Left ventricle myocardium superior (tissue), 1 donor: ENCODE measurements at places on chromosomes 6 and 20. TPM values are rescaled to one million over a fixed set of nuclear protein-coding genes. Genes with fewer than 3 reads are reported as not detected.
A peak's percentile ranks its signal among the peaks of the same experiment; 100 is the strongest.

Gene NKX2-4
- not detected for total RNA-seq

Gene TMEM239
- total RNA-seq = not detected

Gene METTL24
- total RNA-seq = 1.6 TPM

Gene ADGRG6
- 3.8 TPM for total RNA-seq

Gene SNPH
- 7.8 TPM for total RNA-seq

Gene GSTA4
- total RNA-seq = 8.0 TPM

Gene CSTF1
- 19.5 TPM for total RNA-seq

Gene AIF1
- 15.5 TPM for total RNA-seq

Gene TSBP1
- not detected for total RNA-seq

Gene POPDC3
- 59.2 TPM for total RNA-seq

Gene MUC22
- total RNA-seq = 0.22 TPM

Gene DLK2
- 1.2 TPM for total RNA-seq

DNA sequence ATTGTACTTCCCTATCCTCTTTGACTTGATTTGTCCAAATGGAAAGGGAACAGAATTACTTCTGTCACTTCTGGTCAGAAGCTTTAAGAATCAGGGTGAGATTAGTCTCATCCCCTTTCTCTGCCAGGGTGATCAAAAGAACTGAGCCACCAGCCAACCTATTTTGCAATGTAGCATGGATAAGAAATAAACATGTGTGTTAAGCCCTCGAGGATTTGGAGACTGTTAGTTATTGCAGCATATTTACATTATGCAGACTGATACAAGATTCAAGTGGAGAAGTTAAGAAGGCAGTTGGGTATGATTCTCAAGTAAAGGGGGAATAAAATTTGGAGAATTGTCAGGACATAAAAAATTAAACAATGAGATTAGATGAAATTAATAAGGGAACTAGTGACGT lies 106.0 kb downstream of the FRK start:
- DNase-seq = no peak

DNA sequence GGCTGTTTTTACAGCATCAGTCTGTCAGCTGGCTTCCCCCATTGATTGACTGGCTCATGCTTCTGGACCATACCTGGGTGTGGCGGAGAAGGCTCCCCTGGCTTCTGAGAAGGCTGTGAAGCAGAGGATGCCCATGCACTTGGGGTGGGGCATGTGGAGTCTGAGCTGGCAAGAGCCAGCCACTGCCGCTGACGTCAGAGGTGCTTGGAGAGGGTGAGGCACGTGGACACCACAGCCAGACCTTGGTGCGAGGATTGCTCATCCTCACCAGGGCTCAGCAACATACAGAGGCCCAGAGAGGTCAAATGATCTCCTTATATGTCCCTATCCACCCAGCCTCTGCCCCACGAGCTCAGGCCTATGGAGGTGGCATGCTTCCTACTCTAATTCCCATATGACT lies 211.2 kb upstream of the PMEPA1 start:
- no peak for DNase-seq

- peak; percentile 28 for DNase-seq
Measured at GRCh38 chr6:158018851-158019361, 37.2 kb downstream of the SYNJ2 start.

DNA sequence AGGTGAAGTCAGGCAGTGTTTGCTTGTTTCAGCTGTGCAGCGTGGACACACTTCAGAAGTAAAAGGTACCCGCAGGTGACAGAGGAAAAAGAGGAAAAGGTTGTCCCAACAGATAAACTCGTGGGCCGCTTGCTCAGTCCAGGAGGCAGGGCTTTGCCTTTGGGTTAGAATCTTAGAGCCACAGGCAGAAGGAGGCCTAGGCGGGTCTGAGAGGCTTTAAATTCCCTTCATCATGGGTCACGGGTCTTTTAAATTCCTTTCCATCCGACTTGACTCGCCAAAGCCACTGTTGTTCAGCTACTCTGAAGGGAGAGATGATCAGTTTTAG lies 48.2 kb downstream of the AGPAT4 start:
- no peak for DNase-seq

DNA sequence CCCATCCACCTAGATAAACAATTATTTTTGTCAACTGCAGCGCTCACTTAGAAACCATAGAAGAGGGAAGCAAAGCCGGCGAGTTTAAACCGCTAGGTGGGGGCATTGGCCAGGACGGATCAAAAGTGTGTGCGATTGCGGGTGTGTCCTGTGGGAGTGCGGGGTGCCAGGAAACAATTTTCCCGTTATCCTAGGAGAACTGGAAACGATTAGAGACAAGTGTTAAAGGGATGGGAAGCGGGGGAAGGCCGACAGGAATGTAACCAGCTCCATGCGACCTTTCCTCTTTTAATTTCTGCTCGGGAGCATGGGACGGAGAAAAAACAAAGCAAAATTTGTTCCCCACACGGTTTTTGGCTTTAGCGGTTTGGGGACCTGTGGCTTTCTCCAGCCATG lies 2.8 kb upstream of the HTR1B start:
- peak; percentile 41 for DNase-seq

- DNase-seq = no peak
Measured at GRCh38 chr6:168411130-168411529, 29.9 kb upstream of the SMOC2 start.

DNA sequence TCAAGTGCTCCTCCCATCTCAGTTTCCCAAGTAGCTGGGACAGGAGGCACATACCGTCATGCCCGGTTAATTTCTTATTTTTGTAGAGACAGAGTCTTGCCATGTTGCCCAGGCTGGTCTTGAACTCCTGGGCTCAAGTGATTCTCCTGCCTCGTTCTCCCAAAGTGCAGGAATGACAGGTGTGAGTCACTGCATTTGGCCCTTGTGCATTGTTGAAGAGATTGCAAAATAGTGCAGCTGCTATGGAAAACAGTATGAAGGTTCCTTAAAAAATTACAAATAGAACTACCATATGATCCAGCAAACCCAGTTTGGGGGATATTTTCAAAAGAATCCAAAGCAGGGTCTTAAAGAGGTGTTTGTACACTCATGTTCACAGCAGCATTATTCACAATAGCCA lies 69.1 kb downstream of the GJA10 start:
- DNase-seq = no peak

DNA sequence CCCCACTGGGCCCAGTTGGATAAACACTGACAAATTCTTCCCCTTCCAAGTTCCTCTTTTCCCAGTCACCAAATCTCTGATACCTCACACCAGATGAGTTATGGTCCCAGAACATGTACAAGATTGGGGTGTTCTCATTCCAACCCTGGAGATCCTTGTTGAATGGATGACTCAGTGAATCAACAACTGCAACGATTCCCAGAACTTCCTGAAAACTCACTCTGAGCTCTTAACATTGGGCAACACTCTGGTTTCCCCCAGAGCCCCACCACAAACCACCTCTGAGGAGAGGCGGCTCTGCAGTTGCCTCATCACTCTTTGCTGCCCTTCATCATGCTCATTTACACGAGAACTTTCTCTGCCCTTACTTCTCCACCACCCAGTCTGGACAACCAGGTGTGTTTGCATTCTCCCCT lies 115.2 kb downstream of the MRPL14 start:
- DNase-seq = no peak

DNA sequence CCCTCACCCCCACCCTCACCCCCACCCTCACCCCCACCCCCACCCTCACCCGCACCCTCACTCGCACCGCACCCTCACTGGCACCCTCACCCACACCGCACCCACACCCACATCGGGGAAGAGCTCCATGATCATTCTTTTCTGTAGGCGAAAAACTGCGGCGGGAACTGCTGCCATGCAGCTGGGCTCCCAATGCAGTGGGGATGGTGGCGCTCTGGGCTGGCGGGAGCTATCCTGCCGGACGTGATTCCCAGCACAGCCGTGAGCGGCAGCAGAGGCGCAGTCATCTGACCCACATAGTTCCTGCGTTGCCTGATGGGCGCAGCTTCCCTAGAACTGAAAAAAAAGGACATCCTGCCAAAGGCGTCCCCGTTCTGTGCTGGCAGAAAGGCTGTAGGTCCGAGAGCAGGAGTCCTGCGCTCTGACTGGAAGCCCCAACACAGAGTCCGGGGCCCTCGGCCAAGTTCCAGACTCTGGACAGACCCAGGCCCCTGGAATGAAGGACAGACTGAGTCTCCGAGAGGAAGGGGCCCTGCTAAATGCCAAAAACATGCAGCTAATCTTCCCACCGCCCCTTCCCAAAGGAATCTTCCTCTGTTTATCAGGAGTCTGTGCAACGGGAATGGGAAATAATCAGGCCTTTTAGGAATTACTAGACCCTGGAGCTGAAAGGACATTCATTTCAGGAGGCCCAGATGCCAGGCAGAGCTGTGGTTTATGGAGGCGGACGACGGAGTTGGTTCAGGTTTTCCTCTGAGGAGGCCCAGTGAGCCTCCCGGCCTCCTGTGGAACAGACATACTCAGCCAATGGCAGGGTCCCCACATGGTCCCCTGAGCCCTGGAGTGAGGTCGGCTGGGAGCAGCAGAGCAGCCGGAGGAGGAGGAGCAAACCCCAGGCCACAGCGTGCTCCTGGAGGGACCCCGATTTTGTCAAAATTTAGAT lies 14.1 kb upstream of the TCFL5 start:
- DNase-seq = peak; percentile 86

- no peak for DNase-seq
Measured at GRCh38 chr6:8110117-8110721, 7.9 kb upstream of the EEF1E1 start.

DNA sequence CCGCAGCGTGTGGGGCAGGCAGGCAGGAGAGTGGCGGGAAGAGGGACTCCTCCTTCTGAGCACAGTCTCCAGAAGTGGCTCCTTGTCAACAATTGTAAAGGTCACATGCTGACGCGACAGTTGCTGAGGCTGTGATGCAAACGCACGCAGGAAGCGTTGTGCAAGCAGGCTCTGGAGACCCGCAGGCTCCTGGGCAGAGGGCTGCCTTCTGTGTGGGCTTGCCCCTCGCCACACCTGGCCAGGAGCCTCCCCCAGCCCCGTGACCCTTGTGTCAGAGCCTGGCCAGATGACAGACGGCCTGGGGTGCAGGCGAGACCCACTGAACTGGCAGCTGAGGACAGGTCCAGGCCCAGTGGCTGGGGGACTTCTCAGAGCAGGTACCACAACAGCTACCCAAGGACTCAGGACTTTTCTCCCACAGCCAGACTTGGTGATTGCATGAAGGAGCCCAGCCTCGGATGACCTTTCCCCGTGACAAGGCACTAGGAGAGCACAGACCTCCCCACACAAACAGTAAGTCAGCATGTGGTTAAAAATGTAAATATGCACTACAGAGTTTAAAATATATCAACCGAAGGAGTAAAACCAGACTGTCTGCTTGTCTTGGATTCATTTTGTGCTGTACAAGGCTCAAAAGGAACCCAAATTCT lies 222.1 kb upstream of the RREB1 start:
- DNase-seq = peak; percentile 69

DNA sequence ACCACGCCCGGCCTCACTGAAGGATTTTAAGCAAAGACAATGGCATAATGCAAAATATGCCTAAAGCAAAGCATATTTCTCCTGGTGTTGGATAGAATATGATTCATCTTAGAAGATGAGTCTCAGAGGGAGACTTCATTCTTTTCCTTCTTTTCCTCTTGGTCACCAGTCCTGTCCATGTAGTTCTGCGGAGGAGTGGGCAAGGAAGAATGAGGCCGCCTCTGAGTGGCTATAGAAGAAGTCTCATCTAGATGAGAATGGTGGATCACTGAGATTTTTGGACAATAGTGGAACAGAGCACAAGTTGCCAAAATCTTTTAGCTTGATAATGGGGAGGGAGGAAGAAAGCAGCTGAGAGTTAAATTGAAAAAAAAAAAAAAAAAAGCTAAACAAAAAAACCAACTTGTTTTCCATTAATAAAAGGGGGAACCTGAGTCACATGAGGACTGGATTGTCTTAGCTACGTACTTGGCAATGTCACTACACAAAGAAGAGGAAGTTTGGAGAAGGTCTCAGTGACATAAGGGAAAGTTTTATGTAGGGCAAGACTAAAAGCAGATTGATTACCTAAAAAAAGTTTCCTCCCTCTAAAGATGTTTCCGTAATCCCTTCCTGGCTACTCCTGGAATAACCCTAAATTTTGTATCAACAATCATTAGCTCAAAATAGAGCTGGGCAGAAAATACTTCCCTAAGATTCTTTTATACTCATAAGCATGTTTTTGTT lies 6.0 kb downstream of the CD83 start:
- no peak for DNase-seq

DNA sequence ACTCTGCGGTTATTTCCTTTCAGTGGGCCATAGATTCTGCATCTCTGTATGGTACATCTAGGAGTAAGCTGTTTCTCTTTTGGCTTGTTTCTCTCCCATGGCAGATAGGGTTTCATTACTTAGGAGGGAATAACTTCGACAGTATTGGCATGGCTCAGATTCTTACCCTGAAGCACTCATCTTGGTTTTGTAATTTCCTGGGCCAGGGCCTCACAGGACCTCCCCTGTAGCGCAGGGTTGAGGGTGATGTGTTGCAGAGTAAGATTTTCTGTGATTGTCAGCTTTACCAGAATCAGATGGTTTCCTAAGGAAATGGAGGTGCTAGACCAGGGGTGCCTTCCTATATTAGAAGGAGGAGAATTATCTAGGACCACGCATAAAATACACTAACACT lies 78.3 kb downstream of the STXBP5 start:
- DNase-seq = no peak

DNA sequence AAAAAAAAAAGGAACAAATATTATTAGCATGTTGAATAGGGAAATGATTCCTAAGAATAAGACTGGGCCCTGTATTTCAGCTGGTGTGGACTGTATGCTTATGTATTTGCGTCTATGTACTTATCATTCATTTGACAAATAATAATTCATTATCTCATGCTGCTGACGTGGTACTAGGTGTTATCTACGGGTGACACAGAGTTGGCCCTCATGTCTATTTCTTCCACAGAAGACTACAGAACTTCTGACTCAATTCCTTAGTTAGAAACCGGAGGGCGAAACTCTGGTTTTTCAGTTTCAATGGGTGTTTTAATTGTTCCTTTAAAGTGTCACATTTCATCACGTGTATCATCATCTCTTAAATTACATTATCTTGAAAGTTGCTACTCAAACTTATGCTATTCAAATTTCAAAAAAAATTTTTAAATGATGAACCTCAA lies 305.9 kb downstream of the CLIC5 start:
- DNase-seq = no peak

- DNase-seq = peak; percentile 52
Measured at GRCh38 chr6:3355358-3356055, 96.8 kb downstream of the PSMG4 start.

DNA sequence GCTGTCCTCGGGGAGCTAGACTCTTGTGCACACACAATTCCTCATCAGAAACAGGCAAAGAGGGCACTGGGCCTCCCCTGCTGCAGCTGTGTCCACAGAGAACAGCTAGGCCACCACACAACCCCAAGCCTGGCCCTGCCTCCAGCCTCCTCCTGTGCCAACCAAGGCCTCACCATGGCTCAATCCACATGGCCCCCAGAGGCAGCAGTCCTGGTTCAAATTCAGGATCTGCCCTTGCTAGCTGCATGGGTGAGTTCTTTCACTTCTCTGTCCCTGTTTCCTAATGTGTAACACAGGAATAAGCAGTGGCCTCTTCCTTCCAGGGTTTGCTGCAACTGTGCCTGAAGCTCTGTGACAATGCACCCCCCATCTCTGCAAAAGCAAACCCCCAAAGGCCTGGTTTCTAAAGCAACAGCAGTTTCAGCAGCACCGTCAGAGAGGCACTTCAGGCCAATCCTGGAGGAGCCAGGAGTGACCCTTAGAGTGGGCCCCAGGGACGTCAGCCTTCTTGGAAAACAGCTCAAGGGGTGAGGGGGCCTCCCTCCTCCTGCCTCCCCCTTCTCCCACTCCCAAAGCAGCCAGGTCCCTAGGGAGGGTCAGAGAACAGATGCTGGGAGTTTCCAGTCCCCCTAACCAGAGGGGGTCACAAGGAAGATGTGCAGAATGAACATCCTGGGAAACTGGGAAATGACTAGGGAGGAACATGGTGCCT lies 2.2 kb downstream of the ADISSP start:
- peak; percentile 65 for DNase-seq

GRCh38 chr6:113184291-113184690 lies 672.9 kb upstream of the MARCKS start:
- DNase-seq = no peak
